Foreskin keratinocyte (primary cell): ENCODE measurements at places on chromosomes 13 and 19. TPM values are rescaled to one million over a fixed set of nuclear protein-coding genes. Genes with fewer than 3 reads are reported as not detected.
A peak's percentile ranks its signal among the peaks of the same experiment; 100 is the strongest.

Gene CAPS
- 1.4 and 2.6 TPM in 2 replicates for total RNA-seq

Gene OR10H1
- total RNA-seq: not detected in 2 replicates

Gene SYNE4
- 1.2 TPM in 2 replicates for total RNA-seq

Gene EXOSC5
- total RNA-seq: 19.6 and 22.7 TPM in 2 replicates

Gene IGFL2
- 0.39 and 0.65 TPM in 2 replicates for total RNA-seq

Gene C19orf38
- total RNA-seq: not detected in 2 replicates

GRCh38 chr19:9945319-9945966 lies 9.1 kb upstream of the OLFM2 start:
- DNase-seq: peak; percentile 86

GRCh38 chr13:100658363-100658762 lies 16.2 kb downstream of the TMTC4 start:
- DNase-seq: no peak

DNA sequence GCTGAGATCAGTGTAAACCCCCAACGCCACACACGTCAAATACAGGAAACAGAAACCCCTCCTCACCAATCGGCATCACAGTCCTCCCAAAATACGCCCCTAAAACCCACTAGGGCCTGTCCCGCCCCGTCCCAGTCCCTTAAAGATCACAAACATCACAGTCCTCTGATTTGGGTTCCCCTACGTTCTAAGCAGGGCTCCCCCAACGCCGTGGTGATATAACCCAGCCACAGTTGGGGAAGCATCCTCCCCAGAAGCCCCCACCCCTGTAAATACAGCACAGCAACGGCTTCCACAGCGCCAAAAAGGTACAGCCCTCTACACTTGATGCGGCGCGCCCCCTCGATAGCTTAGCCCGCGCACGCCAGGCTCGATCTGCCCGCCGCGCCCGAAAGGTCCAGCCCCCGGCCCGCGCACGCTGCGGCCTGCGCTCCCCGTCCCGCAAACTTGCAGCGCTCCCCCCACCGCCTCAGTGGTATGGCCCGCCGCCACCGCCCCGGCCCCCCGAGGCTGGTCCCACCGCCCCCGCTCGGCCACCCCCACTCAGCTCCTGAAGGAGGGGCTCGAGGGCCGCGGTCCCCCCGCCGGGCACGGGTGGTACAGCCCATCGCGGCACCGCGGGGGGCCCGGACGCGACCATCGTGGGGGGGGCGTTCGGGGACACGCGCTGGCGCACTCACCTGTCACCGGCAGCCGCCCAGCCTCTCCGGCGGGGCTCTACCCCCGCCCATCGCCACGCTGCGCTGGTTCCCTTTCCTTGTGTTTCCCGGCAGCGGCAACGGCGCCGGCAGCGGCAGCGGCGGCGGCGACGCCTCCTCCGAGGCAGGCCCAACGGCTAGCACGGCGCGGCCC lies at the start of gene AKT2:
Gene AKT2 (minus strand): TSS at position 845 of the 852 bp plus-strand sequence. CDS start 20,078 bp downstream, outside the sequence.
- no peak for DNase-seq

- DNase-seq: no peak
Measured at GRCh38 chr19:4547303-4548237, 7.7 kb upstream of the LRG1 start.

DNA sequence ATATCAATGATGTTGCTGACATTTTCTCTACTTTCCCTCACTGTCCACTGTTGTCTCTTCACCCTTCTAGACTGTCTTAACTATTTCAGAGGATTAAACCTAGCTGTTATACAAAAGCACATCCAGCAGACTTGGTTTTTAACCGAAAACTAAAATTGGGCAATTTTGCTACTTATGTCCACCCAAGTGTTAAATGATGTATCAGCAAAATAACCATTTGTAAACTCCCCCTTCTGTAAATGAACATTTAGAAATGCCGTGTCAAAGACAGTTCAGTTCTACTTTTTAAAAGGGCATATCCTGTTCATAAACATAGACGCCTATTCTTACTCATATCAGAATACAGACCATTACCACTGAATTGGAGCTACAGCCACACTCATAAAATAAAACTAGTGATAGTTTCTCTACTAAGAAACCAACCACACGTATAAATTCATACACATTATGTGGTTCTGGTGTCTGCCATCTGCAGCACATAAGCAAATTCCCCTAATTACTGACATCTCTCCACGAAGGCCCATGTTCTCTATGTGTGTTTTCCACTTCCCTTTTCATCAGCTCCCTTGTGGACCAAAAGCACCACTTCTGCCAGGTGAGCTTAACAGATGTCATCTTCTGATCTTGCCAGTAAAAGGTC lies 1091.8 kb downstream of the PCDH9 start:
- no peak for DNase-seq

DNA sequence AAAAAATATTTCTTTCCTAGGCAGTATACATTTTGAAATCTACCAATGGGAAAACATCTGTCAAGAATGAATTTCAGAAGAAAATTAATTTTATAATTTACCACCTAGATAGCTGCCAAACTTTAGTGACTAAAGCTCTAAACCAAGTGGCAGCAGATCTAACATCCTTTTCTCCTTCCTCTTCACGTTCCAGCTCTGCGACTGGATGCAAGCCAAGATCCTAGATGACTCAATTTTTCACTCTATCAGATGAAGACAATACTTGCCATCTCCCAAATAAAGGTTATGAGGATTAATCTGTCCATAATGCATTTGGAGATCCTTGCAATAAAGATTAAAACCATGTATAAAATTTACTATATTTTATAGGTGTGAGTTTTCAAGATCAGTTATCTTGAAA lies 66.7 kb upstream of the MIR17HG start:
- peak; percentile 17 for DNase-seq

DNA sequence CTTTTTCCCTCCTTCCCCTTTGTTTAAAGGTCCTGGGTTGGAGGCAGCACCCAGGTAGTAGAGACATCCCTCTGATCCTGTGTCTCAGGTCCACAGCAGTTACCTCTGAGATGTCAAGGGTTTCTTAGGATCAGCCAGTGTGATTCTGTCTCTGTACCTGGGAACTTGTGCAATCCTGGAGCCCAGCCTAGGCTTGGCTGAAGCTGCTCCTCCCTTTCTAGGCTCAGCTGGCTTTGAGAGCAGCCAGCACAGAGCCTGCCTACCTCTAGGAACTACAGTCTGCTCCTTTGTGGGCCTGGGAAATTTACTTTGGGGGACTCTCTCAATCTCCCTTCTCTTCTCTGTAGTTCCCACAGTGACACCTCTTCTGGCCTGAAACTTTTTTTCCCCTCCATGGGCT lies 171.6 kb downstream of the MTUS2 start:
- DNase-seq: no peak

DNA sequence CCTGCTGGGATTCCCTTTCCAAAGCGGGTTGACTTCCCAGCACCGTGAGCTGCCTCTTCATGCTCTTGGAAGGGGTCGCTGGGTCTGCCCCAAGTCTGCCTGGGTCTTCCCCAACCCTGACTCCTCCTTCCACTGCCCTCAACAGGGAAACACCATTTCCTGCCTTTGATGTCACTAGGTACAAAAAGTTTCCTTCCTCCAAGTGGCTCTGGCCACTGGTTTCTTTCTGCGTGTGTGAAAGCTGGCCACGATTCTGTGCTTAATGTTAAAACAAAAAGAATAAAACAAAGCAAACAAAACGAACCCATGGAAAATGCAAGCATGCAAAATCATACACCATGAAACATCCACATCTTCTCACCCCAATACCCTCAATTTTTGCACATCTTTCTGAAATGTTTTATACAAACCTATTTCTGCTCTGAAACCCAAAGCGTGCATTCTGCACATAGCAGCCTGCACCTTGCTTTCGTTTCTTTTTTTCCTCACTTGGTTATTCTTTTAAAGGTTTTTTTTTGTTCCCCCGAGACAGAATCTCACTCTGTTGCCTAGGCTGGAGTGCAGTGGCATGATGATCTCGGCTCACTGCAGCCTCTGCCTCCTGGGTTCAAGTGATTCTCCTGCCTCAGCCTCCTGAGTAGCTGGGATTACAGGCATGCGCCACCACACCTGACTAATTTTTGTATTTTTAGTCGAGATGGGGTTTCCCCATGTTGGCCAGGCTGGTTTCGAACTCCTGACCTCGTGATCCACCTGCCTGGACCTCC lies 12.5 kb upstream of the TNFSF9 start:
- DNase-seq: no peak

GRCh38 chr13:52377898-52378297 lies 28.1 kb downstream of the THSD1 start:
- DNase-seq: no peak

GRCh38 chr19:40687525-40688016 lies 2.9 kb downstream of the NUMBL start:
- DNase-seq: no peak

DNA sequence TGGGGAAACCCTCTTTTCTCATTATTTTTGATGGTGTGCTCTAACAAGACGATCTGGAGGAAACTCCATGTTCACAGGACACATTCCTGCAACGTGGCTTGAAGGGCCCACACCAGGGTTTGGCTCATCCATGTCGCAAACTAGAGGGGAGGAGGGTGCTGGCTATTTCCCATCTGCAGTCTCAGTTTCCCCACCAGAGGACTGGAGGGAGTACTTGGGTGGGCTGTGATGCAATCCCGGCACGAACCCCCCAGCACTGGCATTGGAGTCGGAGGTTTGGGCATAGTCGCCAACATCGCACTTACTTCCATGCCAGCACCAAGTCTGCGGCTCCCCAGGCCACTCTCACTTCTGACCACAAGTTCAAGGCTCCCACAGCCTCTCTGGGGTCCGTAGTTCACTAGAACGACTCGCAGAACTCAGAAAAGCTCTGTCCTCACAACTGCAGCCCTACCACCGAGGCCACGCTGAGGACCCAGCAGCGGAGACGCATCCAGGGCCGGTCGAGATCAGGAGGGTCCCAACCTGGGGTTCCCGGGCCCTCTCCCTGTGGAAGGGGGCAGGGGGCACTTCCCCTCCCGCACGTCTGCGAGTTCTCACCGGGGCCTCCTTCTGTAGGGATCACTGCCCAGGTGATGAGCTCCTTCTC lies 165.6 kb upstream of the SOX1 start:
- no peak for DNase-seq

DNA sequence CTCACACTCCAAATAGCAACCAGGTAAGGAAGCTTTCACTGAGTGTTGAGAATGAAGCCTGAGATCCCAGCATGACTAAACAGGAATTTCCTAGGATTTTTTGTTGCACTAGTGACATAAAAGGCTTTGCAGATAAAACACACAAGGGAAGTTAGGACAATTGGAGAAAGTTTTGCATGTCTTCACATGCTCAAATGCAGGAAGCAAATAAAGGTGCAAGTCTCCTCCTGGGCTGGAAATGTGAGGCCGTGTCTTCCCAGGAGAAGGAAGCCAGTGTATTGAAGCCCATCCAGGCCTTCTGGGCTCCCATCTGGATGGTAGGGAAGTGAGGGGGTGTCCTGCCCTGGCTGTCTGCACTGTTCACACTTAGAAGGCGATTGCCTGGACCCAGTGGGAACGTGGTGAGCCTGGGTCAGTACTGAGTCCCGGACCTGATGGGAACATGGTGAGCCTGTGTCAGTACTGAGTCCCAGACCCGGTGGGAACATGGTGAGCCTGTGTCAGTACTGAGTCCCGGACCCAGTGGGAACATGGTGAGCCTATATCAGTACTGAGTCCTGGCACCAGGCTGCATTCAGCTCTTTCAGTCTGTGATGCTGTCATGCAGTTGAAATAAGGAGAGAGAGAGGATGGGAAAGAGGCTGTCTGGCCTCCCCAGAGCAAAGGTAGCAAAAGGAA lies 38.7 kb downstream of the SIAH3 start:
- DNase-seq: peak; percentile 26

- peak; percentile 67 for DNase-seq
Measured at GRCh38 chr19:28465371-28466086, 747.4 kb downstream of the UQCRFS1 start.

DNA sequence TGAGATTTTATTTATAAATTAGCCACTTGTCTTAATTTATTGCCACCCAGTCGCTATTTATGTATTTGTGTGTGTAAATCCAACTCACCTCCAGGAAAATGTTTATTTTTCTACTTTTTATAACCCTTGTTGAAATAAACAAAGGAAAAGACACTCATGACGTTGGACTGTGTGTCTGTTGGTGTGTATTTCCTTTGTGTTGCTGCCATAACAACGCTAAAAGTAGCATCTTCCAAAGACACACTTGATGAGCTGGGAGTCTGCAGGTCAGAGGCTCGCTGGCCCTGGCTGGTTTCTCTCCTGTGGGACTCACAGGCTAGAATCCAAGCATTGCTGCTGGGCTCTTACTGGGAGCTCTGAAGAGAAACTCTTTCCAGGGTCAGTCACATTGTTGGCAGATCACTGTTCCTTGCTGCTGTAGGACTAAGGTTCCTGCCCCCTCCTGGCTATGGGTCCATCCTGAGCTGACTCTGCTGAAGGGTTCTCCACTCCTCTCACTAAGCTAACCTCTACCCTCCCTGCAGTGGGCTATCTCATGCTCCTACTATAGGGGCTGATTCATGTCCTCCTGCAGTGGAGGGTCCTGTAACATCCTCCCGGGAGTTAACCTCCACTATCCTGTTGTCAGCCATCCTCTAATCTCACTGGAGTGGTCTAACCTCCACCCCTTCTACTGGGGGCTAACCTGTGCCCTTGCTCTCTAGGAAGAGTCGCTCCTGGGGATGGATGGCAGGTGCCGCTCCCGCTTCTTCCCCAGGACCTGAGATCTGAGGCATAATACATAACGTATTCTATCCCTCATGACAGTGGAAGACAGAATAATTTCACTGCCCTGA lies 2.1 kb downstream of the IFNL2 start:
- DNase-seq: no peak

DNA sequence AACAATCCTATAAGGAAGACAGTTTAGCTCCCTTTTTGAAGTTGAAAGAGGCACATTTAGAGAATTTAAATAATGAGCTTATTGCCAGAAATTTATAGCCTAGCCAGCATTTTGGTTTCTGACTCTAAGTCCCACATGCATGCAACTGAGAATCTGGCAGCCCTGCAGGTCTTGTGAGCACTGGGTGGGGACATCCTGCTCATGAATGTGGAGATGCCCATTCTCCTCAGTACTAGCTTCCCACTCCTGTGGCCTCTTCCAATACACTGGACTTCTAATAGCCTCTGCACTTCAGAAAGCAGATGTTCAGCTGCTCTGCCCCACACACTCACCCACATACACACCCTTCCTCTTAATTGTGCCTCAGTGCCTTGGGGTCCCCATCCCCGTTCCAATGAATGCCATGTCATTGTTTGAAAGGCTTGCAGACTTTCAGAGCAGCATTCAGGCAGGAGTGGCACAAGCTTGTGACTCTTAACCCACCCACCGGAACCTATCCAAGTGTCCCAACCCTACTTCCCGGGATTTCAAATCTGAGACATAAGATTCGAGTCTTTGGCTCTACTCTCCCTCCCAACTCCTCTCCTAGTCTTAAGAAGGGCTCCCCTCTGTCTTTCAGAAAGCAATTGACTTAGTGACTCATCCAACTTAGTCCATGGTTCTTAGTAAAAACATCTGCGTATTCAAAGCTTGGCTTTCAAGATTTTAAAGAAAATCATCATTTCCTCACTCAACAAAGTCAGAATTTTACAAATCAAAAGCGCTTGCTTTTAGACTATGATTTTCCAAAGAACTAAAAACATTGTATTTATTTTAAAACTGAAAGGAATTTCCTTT lies 80.0 kb upstream of the FREM2 start:
- DNase-seq: no peak
